ENCODE measurements at places on chromosomes 2 and 18. TPM values are rescaled to one million over a fixed set of nuclear protein-coding genes. Genes with fewer than 3 reads are reported as not detected.

ALPP gene
- total RNA-seq, result 0.28 TPM

NPPC gene
- total RNA-seq, result 2.2 TPM

DES gene
- total RNA-seq, result 6.1 TPM

CLIP4 gene
- 0.14 TPM for total RNA-seq

TCF7L1 gene
- total RNA-seq, result 42.4 TPM

KLHL14 gene
- 1.9 TPM for total RNA-seq

RESP18 gene
- total RNA-seq, result not detected

IL36G gene
- total RNA-seq, result 0.70 TPM

LDLRAD4 gene
- total RNA-seq, result 1.9 TPM

D2HGDH gene
- 17.3 TPM for total RNA-seq

NETO1 gene
- total RNA-seq, result 20.7 TPM

TTR gene
- not detected for total RNA-seq

TSPYL6 gene
- total RNA-seq, result not detected

GPR45 gene
- 0.23 TPM for total RNA-seq

CXCR2 gene
- total RNA-seq, result 0.82 TPM

- no peak overlapping the region for H3K4me3 ChIP-seq
- H3K27me3 ChIP-seq, result no peaks in the 10 kb centered on the region
- H3K36me3 ChIP-seq, result no peaks in the 10 kb centered on the region
- DNase-seq, result peak; percentile 90
These were observed 48.4 kb downstream of the GTF3C3 start for GRCh38 chr2:196750977-196751631.

GRCh38 chr18:32271672-32272208 lies 81.9 kb downstream of the MEP1B start:
- no peaks in the 10 kb centered on the region for H3K36me3 ChIP-seq
- 0 out of 2 replicates have a peak overlapping the region, but pooled peaks have one; percentile 21 for H3K27ac ChIP-seq
- H3K4me3 ChIP-seq, result no peak overlapping the region
- H3K4me1 ChIP-seq, result no peaks in the 10 kb centered on the region

- no peak overlapping the region for H3K27ac ChIP-seq
- peak; percentile 3 for DNase-seq
- H3K36me3 ChIP-seq, result peaks cover 8% of the 10 kb centered on the region
- no peak overlapping the region for H3K4me3 ChIP-seq
- peaks cover 16% of the 10 kb centered on the region for H3K4me1 ChIP-seq
These were observed 55.5 kb upstream of the PIK3C3 start for GRCh38 chr18:41899535-41899934.

GRCh38 chr2:232578626-232579025 lies 28.1 kb downstream of the EIF4E2 start:
- H3K27me3 ChIP-seq, result no peaks in the 10 kb centered on the region
- H3K36me3 ChIP-seq, result no peaks in the 10 kb centered on the region
- H3K4me3 ChIP-seq, result no peak overlapping the region
- DNase-seq, result no peak

- H3K27me3 ChIP-seq, result no peaks in the 10 kb centered on the region
- H3K4me1 ChIP-seq, result peaks cover 9% of the 10 kb centered on the region
- DNase-seq, result no peak
These were observed 226.8 kb upstream of the RAB6C start for GRCh38 chr2:129752686-129753085.

DNA sequence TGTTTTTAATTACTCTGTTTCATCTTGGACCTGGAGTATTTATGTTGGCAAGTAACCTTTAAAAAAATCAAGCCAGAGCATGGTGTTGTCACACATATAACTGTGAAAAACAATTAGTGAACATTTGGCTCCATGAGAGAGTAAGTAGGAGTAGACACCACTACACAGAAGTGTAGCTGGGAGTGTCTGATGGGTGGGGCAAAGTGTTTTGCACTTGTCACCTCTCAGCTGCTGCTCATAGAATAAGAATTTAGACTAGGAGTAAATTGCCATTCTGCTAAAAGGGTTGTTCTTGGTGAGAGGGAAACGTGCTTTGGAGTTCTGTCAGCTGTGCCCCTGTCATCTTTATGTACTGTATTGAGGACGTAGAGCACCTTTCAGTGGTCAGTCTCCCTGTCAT lies 114.5 kb downstream of the TTC27 start:
- no peak overlapping the region for H3K4me3 ChIP-seq
- no peaks in the 10 kb centered on the region for H3K36me3 ChIP-seq
- H3K27me3 ChIP-seq, result no peaks in the 10 kb centered on the region
- H3K27ac ChIP-seq, result no peak overlapping the region
- no peaks in the 10 kb centered on the region for H3K4me1 ChIP-seq

- DNase-seq, result no peak
- H3K4me1 ChIP-seq, result no peaks in the 10 kb centered on the region
- no peaks in the 10 kb centered on the region for H3K36me3 ChIP-seq
- H3K4me3 ChIP-seq, result no peak overlapping the region
These were observed 134.5 kb downstream of the ASB1 start for GRCh38 chr2:238561230-238561629.

DNA sequence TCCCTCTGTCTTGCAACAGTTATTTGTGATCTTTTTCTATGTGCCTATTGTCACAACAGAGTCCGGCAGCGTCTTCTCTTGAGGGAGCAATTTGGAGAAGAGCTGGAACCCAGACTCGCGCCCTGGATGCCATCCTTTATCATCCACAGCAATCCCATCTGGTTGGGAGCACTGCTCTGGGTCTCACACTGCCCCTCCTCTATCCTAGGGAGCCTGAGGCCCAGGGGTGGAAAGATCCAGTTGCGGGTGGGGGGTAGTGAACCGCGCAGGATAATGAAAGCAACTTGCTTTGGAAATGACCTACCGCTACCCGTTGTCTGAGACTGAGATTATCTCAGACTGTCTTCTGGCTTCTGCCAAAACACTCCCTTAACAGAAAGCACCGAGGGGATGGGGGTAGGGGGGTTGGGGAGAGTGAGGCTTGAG lies 713 bp downstream of the WBP1 start:
- peak overlapping the region; percentile 99 for H3K4me3 ChIP-seq
- no peaks in the 10 kb centered on the region for H3K36me3 ChIP-seq
- H3K4me1 ChIP-seq, result peaks cover 17% of the 10 kb centered on the region
- no peaks in the 10 kb centered on the region for H3K27me3 ChIP-seq

- H3K4me3 ChIP-seq, result no peak overlapping the region
- no peaks in the 10 kb centered on the region for H3K4me1 ChIP-seq
- no peaks in the 10 kb centered on the region for H3K27me3 ChIP-seq
- no peaks in the 10 kb centered on the region for H3K36me3 ChIP-seq
These were observed 1130.2 kb downstream of the DSC3 start for GRCh38 chr18:29912351-29912750.

GRCh38 chr2:210556329-210556980 lies at the start of gene CPS1:
Gene CPS1 (plus strand): TSS chr2:210556599. CDS start chr2:210556734, 135 bp downstream.
- no peak within 1 kb of the TSS for H3K4me3 ChIP-seq
- no peaks in the 10 kb centered on the region for H3K36me3 ChIP-seq
- no peak for DNase-seq
- H3K27me3 ChIP-seq, result no peaks in the 10 kb centered on the region
- H3K4me1 ChIP-seq, result peaks cover 17% of the 10 kb centered on the region
- H3K27ac ChIP-seq, result peak within 1 kb of the TSS; percentile 85

DNA sequence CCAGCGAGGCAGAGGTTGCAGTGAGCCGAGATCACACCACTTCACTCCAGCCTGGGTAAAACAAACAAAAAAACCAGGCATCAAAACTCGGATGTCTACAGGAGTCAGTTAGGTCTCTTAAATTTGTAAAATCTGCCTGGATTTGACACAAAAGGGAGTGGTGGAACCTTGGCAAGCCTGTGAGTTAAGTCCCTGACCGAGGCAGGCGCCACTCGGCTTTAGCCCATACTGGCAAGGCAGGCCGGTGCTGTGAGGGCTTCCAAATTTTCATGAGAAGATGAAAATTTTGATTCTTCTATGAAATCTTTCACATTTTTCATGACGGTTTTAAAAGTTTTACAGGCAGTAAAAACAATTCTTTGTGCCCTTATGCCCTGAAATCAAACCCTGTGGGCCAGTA lies 165.8 kb downstream of the FMNL2 start:
- H3K4me1 ChIP-seq, result peaks cover 7% of the 10 kb centered on the region
- H3K27me3 ChIP-seq, result no peaks in the 10 kb centered on the region
- no peak overlapping the region for H3K27ac ChIP-seq
- no peak overlapping the region for H3K4me3 ChIP-seq
- H3K36me3 ChIP-seq, result no peaks in the 10 kb centered on the region
- DNase-seq, result no peak

DNA sequence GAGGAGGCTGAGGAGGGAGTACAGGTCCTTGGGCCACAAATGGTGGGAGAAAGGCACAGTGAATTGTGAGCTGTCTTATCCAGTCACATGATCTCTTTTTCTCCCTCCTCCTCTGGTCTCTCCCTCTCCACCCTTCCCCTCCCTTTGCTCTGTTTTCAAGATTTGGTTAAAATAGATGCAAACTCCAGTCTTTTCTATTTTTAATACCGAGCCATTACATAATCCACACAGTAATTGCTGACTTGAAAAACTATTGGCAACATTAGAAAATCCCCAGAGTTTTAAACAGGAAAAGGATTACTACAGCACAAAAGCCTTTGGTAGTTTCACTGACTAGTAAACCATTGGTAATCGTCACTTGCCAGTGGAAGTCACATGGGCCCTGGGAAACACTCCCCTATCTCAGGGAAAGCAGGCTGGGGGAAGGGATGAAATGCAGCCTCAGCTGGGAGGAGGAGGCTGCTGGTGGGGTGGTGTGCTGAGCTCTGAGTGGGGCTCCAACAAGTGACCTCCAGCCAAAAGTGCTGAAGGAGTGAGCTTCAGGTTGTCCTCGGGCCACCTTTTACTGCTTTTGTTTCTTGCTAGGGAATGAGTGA lies 57.4 kb upstream of the PCBP1 start:
- DNase-seq, result peak; percentile 80
- H3K27ac ChIP-seq, result peak overlapping the region; percentile 34
- H3K36me3 ChIP-seq, result no peaks in the 10 kb centered on the region

- peak; percentile 96 for DNase-seq
- peaks cover 8% of the 10 kb centered on the region for H3K27me3 ChIP-seq
- no peak within 1 kb of the TSS for H3K27ac ChIP-seq
- H3K36me3 ChIP-seq, result no peaks in the 10 kb centered on the region
- H3K4me3 ChIP-seq, result peak within 1 kb of the TSS; percentile 82
These were observed at the start of gene BOK for GRCh38 chr2:241558532-241559322. Gene BOK (plus strand): TSS chr2:241558745. CDS start chr2:241559484, 739 bp downstream.

DNA sequence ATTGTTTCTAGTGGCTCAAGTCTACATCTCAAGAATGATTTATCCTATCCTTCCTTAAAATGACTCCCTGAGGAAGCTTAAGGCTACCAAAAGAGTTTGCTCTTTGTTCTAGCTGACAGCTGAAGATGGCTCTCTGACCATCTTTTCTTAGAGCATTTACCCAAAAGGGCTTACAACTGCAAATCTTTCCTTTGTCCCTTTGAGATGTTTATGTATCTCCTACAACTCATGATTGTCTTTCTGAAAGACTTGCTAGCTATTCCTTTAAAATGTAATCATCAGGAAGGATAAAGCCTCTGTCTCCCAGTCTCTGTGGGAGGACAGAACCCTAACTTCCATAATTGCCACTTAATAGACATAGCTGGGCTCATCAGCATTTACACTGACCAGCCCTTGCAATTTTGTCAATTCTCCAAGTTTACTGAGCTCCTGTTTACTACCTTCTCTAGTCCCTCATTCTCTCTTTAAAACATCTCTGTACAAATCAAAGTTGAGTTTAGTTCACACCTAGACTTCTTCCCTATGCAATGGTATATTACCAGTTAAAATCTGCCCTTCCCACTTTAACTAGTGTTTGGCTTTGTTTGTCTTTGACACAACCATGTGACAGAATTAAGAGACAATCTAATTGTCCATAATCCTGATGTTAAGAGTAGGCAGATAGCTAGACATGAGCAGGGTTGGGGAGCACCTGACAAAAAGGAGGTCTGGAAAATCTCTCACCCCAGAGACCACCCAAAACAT lies 188.2 kb downstream of the PTH2R start:
- peaks cover 17% of the 10 kb centered on the region for H3K4me1 ChIP-seq
- H3K4me3 ChIP-seq, result no peak overlapping the region
- DNase-seq, result peak; percentile 49
- H3K27me3 ChIP-seq, result peaks cover 9% of the 10 kb centered on the region
- no peak overlapping the region for H3K27ac ChIP-seq

DNA sequence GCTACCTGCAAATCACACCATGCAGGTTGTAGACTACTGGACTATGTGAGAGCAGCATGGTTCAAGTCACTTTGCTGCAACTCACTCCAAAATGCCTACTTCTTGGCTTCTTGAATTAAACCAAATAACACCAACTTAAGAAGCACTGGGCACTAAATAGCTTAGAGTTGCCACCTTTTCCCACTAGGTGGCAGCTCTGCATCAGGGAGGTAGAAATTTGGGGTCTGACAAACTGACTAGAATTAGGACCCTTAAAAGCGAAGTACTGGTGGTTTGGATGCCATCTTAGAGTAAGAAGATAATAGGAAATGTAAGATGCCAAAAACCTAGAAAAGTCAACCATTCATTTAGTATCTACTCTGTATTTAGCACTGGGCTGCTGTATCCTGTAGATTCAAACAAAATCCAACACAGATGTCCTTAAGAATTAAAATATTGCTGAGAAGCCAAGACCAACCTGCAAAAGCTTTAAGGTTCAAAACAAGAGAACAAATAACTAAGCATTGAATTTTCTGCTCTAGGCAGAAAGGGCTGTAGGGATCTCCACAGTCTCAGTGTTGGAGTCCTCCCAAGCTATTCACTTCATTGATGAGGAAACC lies 65.5 kb downstream of the CCBE1 start:
- peak; percentile 76 for DNase-seq
- H3K36me3 ChIP-seq, result no peaks in the 10 kb centered on the region
- H3K27me3 ChIP-seq, result no peaks in the 10 kb centered on the region
- no peak overlapping the region for H3K27ac ChIP-seq

GRCh38 chr2:162333968-162334367 lies 10.0 kb upstream of the GCA start:
- peak; percentile 66 for DNase-seq
- H3K27ac ChIP-seq, result no peak overlapping the region
- H3K4me1 ChIP-seq, result no peaks in the 10 kb centered on the region
- H3K27me3 ChIP-seq, result no peaks in the 10 kb centered on the region
- H3K4me3 ChIP-seq, result no peak overlapping the region

GRCh38 chr2:131413148-131413747 lies 49.3 kb upstream of the RAB6D start:
- no peaks in the 10 kb centered on the region for H3K4me1 ChIP-seq
- H3K4me3 ChIP-seq, result no peak overlapping the region
- no peak overlapping the region for H3K27ac ChIP-seq
- no peaks in the 10 kb centered on the region for H3K36me3 ChIP-seq
- peak; percentile 60 for DNase-seq

GRCh38 chr2:102758439-102758838 lies 3.4 kb upstream of the TMEM182 start:
- H3K4me3 ChIP-seq, result no peak overlapping the region
- no peaks in the 10 kb centered on the region for H3K27me3 ChIP-seq
- no peaks in the 10 kb centered on the region for H3K36me3 ChIP-seq
- no peak overlapping the region for H3K27ac ChIP-seq
- DNase-seq, result no peak

- peak within 1 kb of the TSS; percentile 54 for H3K4me3 ChIP-seq
- no peak within 1 kb of the TSS for H3K27ac ChIP-seq
- peak; percentile 74 for DNase-seq
- peaks cover 35% of the 10 kb centered on the region for H3K4me1 ChIP-seq
- H3K36me3 ChIP-seq, result no peaks in the 10 kb centered on the region
These were observed at the start of gene IHH for GRCh38 chr2:219060821-219061791. Gene IHH (minus strand): TSS chr2:219060921. CDS start chr2:219060467, 454 bp downstream.

GRCh38 chr18:73980289-73980979 lies 167.2 kb downstream of the FBXO15 start:
- no peak overlapping the region for H3K27ac ChIP-seq
- H3K36me3 ChIP-seq, result no peaks in the 10 kb centered on the region
- no peaks in the 10 kb centered on the region for H3K27me3 ChIP-seq
- DNase-seq, result peak; percentile 66
- no peak overlapping the region for H3K4me3 ChIP-seq
- peaks cover 3% of the 10 kb centered on the region for H3K4me1 ChIP-seq
